CD4-positive, alpha-beta T cell treated with Interleukin-12 subunit alpha and Interleukin-12 subunit beta, for 1 hour (primary cell): ENCODE measurements at places on chromosomes 3 and 15.
A peak's percentile ranks its signal among the peaks of the same experiment; 100 is the strongest.

GRCh38 chr15:66723826-66724731, 22.0 kb downstream of the SMAD6 start:
- DNase-seq, result no peak

DNA sequence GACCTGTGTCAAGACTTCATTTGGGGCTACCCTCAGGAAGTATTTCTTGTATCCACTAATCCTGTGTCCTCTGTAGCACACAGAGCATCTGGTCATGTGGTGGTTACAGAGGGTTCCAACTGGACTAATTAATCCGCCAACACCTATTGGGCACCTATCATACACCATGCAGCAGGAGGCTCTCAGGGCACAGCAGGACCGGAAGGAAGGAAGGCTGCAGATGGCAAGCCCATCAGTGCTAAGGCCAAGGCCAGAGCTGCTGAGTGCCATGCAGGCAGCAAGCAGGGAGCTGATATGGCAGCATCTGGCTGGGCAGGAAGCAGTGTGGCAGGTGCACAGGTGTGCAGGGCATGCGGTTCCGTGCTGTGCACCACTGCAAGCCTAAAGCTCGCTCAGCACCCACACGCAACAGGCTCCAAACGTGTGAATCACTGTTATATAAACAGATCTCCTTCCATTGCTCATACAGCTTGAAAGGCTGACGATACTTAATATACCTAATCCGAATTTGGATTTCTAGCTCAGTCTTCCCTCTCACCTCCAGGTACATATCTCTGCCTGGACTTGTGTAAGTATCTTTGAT, 64.4 kb upstream of the SNRPA1 start:
- no peak for DNase-seq

- no peak for DNase-seq
Measured at GRCh38 chr3:103513003-103513402, 1078.2 kb downstream of the ZPLD1 start.

DNA sequence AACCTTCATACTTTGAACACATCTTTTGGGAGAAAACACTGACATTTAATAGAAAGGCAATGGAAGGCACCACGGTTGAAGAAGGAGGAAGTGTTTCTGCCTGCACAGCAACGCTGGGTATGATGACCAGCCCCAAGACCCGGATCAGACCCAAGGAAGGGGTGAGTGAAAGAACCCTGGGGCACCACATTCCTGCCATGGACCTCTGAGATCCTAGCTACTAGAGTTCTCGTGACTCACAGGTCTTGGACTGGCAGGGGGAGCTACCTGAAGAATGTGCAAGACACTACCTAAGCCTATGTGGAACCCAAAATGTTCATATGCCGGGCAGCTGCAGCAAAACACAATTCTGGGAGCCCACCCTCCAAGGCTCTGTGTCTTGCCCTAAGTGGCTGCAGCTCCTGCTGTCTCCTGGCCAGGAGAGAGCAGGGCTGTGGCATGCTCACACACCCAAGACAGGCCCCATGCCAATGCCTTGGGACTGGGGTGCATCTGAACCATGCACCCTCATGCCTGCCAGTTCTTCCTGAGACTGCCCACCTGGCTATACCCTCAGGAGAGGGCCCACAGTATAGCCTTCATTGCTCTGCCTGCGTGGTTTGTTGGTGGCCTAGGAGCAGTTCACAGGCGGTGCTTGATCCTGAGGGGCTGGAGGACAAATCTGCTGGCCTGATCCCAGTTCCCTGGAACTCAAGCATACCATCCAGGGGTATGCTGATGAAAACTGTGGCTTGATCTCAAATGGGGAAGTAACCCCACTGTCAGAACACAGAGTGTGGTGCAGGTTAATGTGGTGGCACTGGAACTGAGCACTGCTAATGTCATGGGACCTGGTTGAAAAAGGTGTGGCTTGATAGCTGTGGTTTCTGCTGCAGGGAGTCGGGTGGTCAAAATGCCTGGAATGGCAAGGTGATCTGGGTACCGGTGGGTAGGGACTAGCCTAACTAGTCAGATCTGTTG, 353.3 kb upstream of the ARHGEF26 start:
- DNase-seq, result no peak

- DNase-seq, result no peak
Measured at GRCh38 chr3:39185959-39186691, 6.3 kb downstream of the XIRP1 start.

DNA sequence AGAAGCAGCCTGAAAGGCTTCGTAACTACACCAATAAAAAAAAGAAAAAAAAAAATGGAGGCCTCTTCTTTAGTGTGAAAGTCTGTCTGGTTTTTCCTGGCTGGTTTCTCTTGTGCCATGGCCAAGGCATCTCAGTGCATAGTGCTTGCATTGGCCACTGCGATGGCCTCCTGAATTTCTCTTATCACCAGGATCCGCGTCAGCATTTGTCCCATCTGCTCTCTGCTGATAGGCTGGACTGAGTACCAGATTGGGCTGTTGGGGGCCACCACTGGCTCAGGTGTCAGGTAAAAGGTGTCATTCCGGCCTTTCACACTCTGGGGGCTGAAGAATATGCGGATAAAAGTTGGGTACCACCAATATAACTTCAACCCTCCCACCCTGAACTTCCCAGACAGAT, 1.1 kb upstream of the IMPDH2 start:
- no peak for DNase-seq

DNA sequence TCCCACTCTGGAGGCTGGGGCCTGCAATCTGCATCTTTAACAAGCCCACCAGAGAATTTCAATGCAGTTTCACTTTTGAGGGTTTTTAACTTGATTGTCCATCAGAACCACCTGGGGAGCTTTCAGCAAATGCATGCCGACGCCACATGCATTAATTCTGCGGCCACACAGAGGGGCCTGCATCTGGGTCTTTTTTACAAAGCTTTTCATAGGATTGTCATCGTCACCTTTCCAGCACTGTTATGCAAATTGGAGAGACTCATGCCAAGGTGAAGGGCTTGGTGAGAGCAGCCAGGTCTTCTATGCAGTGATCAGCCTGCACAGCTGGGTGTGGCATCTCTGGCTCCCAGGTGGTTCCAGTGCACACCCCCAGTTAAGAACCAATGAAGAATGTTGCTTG, 143.0 kb upstream of the CTDSPL start:
- no peak for DNase-seq

DNA sequence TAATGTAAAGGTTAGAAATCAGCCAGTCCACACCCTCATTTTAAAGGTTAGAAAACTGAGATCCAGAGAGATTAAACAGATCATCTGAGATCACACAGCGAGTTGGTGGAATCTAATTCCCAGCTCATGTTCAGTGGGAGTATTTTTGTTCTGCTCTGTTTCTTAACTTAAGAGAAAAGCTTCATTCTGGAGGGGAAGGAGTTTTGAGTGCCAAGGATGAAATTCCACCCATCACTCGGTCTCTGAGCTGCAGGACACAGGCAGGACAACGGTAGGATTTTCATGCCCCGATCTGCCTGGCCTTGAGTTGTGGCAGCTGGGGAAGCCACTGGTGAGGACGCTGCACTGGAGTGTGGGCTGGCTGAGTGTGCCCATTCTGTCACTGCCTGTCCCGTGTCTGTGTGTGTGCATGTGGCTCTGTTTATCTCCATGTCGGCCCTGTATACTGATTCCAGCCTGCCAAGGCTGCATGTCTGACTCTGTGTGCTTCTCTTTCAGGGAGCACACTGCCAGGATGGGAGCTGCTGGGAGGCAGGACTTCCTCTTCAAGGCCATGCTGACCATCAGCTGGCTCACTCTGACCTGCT, 94.3 kb downstream of the CEMIP start:
- no peak for DNase-seq

DNA sequence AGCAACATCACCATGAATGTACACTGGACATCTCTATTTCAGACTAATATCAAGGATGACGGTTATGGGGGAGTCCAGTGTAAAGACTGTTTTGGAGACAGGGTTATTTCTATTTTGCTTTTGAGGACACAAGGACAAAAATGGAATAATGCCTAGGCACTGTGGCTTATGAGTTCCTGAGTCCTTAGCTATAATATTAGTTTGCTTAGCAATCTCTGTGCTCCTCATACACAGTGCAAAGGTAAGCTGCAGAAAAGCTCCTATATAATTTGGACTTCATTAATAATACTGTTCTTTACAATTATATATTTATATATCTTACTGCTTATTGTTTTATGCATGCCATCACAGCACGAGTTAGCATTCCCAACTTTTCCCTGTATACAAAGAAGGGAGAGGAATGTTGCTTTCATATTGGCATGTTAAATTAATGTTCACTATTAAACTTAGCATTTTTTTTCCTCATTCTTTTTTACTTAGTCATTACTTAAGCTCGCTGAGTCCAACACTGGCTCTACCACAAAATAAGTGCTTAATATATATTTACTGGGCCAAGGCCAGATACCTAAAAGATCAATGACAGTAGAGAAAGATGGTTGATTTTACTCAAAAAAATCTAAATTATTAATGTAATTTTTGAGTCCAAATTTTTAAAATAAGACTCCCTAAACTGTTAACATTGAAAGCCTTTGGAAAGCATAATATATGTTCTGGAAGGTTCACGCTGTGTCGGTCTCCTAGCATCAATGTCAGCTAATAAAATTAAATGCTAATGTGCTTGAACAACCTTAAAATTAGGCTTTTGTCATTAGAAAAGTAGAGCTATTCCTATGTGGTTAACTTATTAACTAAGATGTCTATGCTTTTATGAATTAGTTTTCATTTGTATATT, 13.8 kb downstream of the THBS1 start:
- no peak for DNase-seq

DNA sequence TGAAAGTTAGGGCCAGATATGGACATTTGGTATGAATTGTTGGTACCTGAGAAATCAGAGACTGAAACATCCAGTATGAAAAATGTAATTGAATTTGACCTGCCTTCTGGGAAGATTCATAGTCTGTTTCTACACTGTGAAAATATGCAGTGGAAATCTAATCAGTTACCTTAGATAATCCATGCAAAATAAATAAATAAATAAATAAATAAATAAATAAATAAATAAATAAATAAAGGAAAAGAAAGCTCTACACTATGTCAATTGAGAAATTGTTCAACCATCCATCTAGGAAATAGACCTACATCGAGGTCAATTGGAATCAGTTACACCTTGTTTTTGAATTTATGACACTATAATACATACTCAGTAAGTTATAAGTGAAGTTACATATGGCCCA, 252.3 kb downstream of the VGLL3 start:
- DNase-seq, result no peak

- DNase-seq, result no peak
Measured at GRCh38 chr3:108130701-108131474, 40.1 kb upstream of the CD47 start.

GRCh38 chr15:22895465-22896190, 57.2 kb downstream of the NIPA2 start:
- DNase-seq, result no peak

GRCh38 chr3:131077904-131078303, 51.2 kb downstream of the NEK11 start:
- DNase-seq, result no peak

DNA sequence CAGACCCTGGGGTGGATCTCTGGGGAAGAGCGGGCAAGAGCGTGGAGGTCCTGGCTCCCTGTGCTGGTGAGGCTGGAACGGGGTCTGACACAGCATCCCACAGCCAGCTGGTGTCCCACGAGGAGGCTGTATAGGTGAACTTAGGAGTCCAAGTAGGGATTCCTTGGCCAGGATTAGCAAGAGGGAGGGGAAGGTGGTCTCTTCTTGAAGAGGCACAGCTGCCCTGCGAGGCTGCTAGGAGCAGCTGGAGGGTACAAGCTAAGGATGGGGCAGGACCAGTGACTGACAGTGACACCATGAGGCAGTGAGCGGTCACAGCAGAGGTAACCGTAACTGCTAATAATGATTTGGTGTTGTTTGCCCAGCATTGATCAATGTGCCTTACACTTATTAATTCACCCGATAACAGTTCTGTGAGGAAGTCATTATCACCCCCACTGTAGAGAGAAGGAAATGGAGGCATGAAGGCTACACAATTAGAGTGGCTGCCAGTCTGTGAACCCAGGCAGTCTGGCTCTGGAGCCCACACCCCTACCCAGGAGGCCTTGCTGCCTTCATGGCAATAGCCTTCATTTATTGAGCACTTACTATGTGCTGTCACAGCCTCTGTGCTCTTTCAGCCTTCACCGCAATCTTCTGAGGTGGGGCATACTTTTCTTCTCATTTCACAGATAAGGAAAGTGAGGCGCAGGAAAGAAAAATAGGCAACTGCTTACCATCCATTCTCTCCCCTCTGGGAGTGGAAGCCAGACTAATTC, 59.4 kb downstream of the TMEM44 start:
- peak; percentile 41 for DNase-seq

DNA sequence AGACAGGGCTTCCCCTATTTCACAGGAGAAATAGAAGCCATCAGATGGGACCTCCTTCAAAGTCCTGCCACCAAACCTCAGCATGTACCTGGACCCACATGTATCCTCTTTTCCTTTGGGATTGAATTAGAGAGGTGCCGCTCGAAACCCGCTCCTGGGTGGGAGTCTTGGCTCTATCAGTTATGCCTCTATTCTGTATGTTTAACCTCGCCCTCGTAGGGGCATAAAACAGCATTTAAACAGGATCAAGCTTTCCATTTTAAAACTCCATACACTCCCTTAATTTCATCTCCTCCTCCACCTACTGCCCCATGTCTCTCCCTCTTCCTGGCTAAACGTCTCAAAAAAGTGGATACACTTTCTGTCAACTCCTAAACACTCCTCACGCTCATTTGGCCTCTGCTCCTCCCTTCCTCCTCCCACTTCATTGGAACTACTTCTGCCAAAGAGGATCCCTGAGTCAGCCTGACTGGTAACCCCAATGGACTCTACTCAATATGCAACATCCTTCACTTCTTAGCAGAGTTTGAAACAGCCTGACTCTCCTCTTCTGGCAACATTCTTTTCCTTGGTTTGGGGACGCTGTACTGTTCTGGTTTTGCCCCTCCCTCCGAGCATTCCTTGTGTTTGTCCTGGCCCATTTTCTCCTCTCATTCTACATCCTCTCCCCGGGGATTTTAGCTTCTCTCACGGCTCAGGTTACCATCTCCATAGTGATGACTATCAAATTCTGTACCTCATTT, 23.0 kb upstream of the MUC20 start:
- DNase-seq, result no peak

GRCh38 chr3:140913728-140914127, 27.9 kb upstream of the SLC25A36 start:
- DNase-seq, result no peak

DNA sequence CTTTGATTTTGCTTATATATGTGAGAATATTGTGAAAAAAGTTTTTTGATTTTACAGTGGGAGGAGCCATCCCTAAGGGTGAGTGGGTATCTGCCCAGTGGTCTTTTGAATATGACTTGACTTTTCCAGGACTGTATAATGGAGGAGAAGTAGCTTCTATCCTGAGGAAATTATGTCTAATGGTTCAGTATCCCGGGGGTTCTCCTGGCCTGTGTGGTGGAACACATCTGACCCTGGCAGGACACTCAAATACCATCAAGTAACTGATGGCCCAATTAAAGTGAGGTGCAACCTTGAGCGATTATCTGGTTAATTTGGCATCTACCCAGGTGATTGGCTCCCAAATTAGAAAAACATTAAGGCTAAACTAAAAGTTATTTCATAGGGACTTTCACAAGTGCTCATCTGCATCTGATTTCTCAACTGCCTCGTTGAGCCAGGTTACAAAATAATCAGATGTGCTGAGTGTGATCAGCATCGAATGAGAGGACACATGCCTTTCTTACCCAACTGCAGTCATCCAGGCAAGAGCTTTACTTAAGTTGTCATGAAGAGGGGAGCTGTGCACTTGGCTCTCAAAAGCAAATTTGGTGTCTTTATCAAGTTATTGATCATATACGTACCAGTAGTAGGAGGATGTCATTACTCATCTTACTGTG, 201.4 kb downstream of the IL5RA start:
- DNase-seq, result no peak
